G401 (cell line): ENCODE measurements at places on chromosomes 5 and 9. TPM values are rescaled to one million over a fixed set of nuclear protein-coding genes. Genes with fewer than 3 reads are reported as not detected.
A peak's percentile ranks its signal among the peaks of the same experiment; 100 is the strongest.

The BTNL3 gene
- total RNA-seq = not detected in 2 replicates

The MYMK gene
- total RNA-seq = 0.64 TPM in 1 of 2 replicates, not detected in the other

The EGR1 gene
- total RNA-seq = 0.62 and 4.0 TPM in 2 replicates

DNA sequence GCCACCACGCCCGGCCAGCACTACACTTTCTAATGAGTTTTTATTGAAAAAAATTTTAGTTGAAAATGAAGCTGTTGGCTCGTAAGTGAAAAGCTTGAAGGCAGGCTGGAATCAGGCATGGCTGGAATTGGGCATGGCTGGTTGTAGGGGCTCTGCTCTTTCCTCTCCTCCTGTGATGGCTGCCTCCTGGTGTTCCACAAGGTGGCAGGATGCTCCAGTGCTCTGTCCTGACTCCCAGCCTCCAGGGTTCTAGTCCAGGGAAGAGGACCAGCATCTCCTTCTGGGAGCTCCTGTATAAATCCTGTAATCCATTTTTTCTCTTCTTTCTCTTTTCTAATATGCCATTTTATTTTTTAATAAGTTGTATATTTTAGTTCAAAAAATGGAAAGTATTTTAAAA is 57.2 kb upstream of the DHFR start:
- peak; percentile 19 for DNase-seq

DNA sequence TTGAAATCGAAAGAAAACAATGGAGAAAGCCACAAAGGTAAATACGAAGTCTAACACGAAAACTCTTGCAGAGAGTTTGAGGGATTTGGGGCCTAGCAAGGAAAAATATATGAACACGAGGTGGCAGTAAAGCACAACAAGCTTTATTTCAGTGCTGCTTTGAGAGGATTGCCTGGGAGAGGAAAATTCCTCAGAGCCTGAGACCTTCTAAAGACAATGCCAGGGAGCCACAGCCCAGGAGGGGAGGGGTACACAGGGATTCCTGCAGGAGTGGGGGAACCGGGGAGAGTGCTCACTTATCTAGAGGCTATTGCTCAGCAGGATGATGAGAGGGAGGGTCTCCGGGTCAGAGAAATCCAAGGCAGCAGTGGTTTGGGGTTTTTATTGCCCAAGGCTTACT is 134.9 kb upstream of the ADCY2 start:
- peak; percentile 44 for DNase-seq

GRCh38 chr9:15735083-15735857 is 182.4 kb downstream of the CCDC171 start:
- no peak for DNase-seq

GRCh38 chr9:92781899-92782298 is 17.3 kb upstream of the BICD2 start:
- no peak for DNase-seq

- DNase-seq = no peak
These were observed 58.1 kb upstream of the ABCA1 start for GRCh38 chr9:104986096-104986495.
